Activated B cell treated with CpG ODN at 0.5 μM for 24 hours (primary cell): ENCODE measurements at places on chromosomes 1 and 21.

- no peak for DNase-seq
- no peaks in the 10 kb centered on the region for H3K36me3 ChIP-seq
- H3K4me1 ChIP-seq, result no peaks in the 10 kb centered on the region
- peaks cover 20% of the 10 kb centered on the region for H3K27me3 ChIP-seq
- H3K4me3 ChIP-seq, result no peak overlapping the region
These were observed 36.6 kb upstream of the TMEM52 start for GRCh38 chr1:1955621-1956094.

DNA sequence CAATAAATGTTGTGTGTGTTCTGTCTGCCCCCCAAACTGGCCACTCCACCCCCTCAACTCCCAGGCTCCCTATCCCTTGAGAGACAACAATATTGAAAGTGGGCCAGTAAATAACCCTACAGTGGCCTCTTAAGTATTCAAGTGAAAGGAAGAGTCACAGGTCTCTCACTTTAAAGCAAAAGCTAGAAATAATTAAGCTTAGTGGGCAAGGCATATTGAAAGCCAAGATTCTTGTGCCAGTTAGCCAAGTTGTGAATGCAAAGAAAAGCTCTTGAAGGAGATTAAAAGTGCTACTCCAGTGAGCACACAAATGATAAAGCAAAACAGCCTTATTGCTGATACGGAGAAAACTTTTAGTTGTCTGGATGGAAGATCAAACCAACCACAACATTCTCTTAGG, 158.4 kb downstream of the GABPA start:
- H3K4me3 ChIP-seq, result no peak overlapping the region
- DNase-seq, result no peak
- peaks cover 14% of the 10 kb centered on the region for H3K36me3 ChIP-seq
- H3K4me1 ChIP-seq, result peaks cover 3% of the 10 kb centered on the region
- H3K27me3 ChIP-seq, result no peaks in the 10 kb centered on the region
- H3K27ac ChIP-seq, result no peak overlapping the region

DNA sequence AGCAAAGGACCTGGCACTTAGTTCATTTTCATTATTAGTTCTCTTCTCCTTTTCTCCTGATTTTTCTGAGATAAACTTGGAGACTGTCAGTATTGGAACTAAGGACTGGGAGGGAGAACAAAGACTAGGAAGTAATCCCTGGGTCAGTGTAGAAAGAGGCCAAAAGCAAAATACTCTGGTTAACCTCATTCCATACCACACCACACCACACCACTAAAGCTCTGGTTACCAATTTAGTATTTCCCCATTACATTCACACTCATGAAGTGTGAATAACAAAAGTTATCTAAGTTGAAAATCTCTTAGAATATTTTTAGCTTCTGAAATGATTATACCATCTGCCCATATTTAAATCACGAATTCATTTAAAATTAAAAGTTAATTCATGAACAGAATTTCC, 68.9 kb upstream of the DMRTA2 start:
- no peak overlapping the region for H3K27ac ChIP-seq
- H3K4me3 ChIP-seq, result no peak overlapping the region
- H3K4me1 ChIP-seq, result peaks cover 2% of the 10 kb centered on the region
- DNase-seq, result no peak
- H3K36me3 ChIP-seq, result peaks cover 65% of the 10 kb centered on the region
- H3K27me3 ChIP-seq, result no peaks in the 10 kb centered on the region

DNA sequence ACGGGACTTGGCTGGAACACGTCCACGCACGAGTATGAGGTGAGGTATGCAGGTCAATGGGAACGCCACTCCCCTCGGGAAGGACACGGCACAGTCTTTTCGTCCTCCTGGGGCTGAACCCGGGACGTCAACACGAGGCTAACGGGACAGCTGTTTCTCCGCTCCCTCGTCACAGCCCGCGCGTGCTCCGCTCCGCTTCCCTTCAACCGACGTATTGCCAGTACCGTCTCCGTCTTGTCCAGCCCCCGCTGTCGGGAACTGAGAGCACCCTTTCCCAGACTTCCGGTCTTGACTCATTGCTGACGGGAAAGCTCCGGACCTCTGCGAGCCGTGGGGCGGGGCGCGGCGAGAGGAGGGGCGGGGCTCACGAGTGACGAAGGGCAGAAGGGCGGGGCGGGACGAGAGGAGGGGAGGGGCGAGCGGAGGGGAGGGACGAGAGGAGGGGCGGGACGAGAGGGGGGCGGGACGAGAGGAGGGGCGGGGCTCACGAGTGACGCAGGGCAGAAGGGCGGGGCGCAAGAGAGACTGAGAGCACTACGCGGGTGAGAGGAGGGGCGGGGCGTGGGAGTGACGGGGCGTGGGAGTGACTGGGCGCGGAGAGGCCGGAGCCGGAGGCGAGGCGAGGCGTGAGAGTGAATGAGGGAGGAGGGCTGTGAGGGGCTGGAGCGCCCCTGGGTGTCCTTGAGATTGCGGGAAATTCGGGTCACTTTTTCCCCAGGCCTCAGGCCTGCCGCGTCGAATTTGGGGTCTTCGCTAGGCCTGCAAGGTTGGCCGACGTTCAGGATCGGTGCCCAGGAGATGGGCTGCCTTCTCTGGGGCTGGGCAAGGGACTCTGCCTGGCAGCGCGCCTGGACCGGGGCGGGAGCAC, 22.2 kb upstream of the CFAP126 start:
- peak; percentile 90 for DNase-seq
- no peaks in the 10 kb centered on the region for H3K27me3 ChIP-seq
- H3K4me1 ChIP-seq, result peaks cover 17% of the 10 kb centered on the region
- peak overlapping the region; percentile 89 for H3K4me3 ChIP-seq

GRCh38 chr1:23916209-23917131, 3.3 kb upstream of the CNR2 start:
- H3K36me3 ChIP-seq, result peaks cover 18% of the 10 kb centered on the region
- peaks cover 69% of the 10 kb centered on the region for H3K4me1 ChIP-seq
- DNase-seq, result peak; percentile 50
- no peaks in the 10 kb centered on the region for H3K27me3 ChIP-seq
- H3K4me3 ChIP-seq, result peak overlapping the region; percentile 61
- H3K27ac ChIP-seq, result peak overlapping the region; percentile 99

- H3K4me1 ChIP-seq, result peaks cover 20% of the 10 kb centered on the region
- no peaks in the 10 kb centered on the region for H3K36me3 ChIP-seq
- peaks cover 47% of the 10 kb centered on the region for H3K27me3 ChIP-seq
- peak overlapping the region; percentile 75 for H3K4me3 ChIP-seq
- H3K27ac ChIP-seq, result no peak overlapping the region
These were observed 2.0 kb downstream of the EDARADD start for GRCh38 chr1:236395947-236396664.

DNA sequence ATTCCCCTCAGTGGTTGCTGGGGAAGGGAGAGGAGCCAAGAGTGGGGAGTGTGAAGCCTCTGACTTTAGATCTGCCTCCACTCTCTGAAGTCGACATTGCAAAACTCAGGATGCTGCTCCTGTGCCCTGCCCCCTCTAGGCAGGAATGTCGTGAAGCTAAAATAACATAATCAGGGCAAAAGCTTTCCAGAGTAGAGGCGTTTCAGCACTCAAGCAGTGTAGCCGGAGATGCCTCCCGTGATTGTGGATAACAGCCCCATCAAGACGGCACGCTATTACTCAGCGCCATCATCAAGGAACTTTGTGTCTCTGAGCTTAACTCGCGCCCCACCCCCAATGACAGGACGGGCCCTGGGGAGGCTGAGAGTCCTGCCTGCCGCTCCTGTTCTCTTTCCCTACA, 60.0 kb downstream of the FBXO2 start:
- H3K36me3 ChIP-seq, result no peaks in the 10 kb centered on the region
- H3K27ac ChIP-seq, result no peak overlapping the region
- H3K27me3 ChIP-seq, result peaks cover 21% of the 10 kb centered on the region
- H3K4me3 ChIP-seq, result no peak overlapping the region
